ENCODE measurements at places on chromosomes 16 and 17.

DNA sequence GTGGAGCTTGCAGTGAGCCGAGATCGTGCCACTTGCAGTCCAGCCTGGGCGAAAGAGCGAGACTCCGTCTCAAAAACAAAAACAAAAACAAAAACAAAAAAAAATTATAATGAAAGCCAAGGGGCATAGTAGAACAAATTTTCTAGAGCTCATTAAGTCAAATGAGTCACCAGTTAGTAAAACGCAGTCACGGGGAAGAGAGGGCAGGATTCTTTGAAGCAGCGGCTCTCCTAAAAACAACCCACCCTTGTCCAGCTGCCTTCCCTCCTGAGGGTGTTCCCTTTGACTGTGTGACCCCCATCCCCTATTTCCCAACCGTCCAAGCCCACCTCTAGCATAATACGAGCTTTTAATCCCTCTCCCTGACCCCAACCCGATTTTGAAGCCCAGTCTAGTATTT, 44.1 kb upstream of the STH start:
- no peak for DNase-seq

- DNase-seq = no peak
Measured at GRCh38 chr17:53629188-53629587, 193.5 kb upstream of the KIF2B start.

- DNase-seq = no peak
Measured at GRCh38 chr16:11256661-11257130, 692 bp upstream of the SOCS1 start.

GRCh38 chr17:5381542-5381941, 37.9 kb downstream of the NUP88 start:
- DNase-seq = no peak

DNA sequence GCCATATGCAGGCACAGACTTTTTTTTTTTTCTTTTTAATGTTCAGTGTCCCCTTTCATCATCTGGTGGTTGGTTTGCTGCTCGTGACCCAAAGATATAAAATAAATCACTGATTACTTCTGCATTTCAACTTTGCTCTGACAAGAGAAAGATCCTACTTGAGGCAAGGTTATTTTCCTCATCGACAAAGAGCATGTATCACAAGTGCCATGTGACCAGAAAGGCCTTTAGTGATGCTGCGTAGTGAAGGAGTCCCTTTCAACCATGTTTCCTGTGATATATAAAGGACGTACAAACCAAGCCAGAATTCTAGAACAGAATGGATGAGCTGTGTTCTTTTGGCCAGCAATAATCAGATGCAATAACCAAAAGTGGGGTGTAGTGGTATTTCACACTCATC, 323.4 kb upstream of the PSMD7 start:
- DNase-seq = no peak

DNA sequence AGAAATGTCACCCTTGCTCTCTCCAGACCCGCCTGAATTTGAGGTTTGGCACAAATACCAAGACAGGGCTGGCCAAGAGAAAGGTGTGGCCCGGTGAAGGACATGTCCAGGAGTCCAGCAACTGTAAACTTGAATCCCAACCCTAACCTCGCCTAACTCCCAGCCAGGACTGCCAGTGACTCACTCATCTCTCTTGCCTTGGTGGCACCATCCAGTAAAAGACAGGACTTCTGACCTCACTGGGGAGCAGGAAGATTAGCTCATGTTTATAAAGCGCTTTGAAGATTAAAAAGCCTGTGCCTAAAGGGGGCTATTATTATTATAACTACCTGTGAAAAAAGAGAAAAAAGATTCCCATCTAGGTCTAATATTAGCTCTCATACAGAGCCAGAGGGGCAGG, 335.3 kb downstream of the SOX9 start:
- no peak for DNase-seq

- no peak for DNase-seq
Measured at GRCh38 chr17:41335747-41336146, 14.9 kb downstream of the KRT33A start.

DNA sequence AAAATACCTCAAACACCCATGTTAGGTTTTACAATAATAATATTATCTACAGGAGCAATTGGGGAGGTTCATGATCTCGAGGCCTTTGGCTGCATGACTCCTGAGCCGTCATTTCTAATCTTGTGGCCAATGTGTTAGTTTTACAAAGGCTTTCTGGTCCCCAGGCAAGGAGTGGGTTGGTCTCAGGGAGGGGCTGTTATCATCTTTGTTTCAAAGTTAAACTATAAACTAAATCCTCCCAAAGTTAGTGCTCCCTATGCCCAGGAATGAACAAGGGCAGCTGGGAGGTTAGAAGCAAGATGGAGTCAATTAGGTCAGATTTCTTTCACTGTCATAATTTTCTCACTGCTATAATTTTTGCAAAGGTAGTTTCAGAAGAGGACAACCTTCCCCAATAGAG, 9.1 kb upstream of the CCL5 start:
- DNase-seq = no peak

- DNase-seq = no peak
Measured at GRCh38 chr16:66711581-66711980, 15.0 kb upstream of the CMTM4 start.

DNA sequence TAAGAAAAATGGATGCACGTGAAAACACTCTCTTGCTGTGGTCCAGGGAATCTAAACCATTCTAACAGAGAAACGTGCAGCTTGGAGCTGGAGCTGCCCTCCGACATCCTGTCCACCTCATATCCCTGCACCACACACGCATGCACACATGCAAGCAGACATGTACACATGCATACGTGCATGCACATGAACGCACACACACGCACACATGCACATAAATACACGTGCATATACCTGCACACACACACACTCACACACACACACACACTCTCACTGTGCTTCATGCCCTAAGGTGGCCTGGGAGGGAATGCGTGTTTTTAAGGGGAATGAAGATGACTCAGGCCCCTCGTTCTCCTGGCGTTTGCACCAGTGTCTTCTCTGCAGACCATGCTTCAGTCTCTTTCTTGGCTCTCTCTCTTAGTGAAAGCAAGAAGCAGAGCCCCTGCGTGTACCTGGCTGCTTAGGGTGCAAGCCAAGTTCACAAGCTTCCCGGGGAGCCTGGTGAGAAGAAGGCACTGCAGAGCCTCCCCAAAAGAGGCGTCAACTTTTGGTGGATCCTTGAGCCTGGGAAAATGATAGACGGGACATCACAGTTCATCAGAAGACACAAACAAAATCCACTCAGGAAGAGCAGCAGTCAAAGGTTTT, 72.8 kb downstream of the GOSR1 start:
- no peak for DNase-seq

DNA sequence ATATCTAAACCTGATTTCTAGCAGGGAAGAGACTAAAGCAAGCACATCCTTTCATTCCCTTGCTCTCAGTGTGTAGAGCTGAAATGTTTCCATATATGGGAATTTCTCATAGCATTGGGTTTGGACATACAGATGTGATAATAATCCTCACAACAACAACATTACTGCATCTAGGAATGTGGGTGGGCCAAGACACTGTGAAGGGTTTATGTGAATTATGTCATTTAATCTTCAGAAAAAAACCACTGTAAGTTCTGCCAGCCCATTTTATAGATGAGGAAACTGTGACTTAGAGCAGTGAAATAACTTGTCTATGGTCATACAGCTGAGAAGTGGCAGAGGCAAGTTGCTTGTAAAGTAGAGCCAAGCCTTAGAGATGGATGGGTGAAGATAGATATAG, 5.2 kb downstream of the OMG start:
- DNase-seq = no peak
